HFFc6 (cell line): ENCODE measurements at places on chromosomes 3 and 15. TPM values are rescaled to one million over a fixed set of nuclear protein-coding genes. Genes with fewer than 3 reads are reported as not detected.

CISH gene
- 0.50 to 1.2 TPM (median 0.99 TPM) in 3 replicates for total RNA-seq

DNA sequence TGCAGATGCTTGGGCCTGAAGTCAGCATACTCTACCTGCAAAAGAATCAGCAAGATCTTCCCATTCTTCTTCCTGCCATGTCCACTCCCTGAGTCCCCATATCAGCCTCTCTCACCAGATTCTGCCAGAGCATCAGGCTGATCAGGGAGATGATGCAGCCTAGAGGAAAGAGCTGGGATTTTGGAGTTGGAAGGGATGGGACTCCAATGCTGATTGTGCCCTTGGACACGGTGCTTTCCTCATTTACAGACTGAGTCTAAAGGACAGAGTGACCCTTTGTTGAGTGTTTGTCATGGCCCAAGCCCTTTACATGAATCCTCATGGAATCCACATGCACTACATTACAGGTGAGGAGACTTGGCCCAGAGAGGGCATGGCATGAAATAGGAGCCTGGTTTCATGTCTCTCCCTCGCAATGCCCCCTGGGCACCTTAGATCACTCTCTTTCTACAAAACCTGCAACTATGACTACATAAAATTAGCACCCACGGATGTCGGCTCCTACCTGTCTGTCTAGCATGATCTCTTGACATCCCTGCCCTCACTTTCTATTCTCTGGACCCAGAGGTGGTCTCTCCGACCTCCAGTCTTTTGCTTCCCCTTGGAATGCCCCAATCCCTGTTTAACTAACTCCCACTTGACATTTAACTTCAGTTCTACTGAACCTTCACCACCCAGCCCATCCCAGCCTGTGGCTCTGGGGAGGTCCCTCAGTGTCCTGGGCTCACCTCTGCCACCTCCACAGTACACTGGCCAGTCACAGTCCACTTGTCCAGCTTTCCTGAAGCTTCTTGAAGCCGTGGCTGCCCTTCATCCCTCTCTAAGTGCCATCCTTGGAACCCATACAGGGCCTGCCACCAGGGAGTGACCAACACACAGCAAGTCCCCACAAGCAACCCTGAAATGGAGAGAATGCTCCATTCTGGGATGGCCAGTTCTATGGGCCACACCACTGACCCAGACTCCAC is 173.5 kb downstream of the ABHD5 start:
- DNase-seq, result no peak

P2RY12 gene
- total RNA-seq, result not detected in 2 replicates

DNA sequence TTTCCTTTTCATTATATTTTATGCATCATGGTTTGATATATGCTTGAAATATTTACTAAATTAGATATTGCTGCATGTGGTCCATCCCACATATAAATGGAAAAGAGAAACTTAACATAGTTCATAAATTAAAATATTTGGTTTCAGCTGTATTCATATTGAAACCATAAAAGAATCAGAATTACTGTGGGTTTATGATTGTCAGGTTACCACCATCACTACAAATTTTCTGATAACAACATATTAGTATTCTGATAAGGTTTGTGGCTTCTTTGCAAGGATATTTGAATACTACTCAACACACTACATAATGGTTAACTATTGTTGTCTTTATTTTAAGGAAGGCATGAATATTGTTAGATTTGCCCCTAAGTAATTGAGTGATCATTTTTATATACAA is 235.5 kb downstream of the UBE2E2 start:
- no peak for DNase-seq

GRCh38 chr3:130865489-130865888 is 28.4 kb upstream of the ATP2C1 start:
- DNase-seq, result no peak

LTF gene
- total RNA-seq, result not detected in 3 replicates

- no peak for DNase-seq
Measured at GRCh38 chr3:196775938-196776337, 36.3 kb downstream of the PAK2 start.

DPH6 gene
- total RNA-seq, result 10.6 to 11.4 TPM (median 11.0 TPM) in 3 replicates
